ENCODE measurements at places on chromosomes 16 and 17.

DNA sequence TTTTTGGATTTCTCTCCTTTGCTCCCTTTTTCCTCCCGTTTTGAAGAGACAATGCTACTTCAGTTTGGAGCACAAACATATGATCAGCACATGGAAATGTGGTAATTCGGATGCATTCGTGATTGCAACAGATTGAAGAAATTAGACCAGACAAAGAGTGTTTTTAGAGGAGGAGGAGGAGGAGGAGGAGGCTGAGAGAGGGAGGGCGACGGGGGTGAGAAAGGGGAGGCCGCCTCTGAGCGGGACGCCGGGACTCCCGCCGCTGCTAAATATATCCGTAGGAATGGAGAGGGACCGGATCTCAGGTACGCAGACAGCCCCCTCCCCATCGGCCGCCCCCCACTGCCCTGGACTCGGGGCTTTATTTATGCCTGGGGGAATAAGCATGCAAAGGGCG is 179.3 kb downstream of the SEC14L1 start:
- H3K27ac ChIP-seq, result no peak overlapping the region
- peaks cover 75% of the 10 kb centered on the region for H3K4me1 ChIP-seq
- DNase-seq, result no peak
- H3K4me3 ChIP-seq, result peak overlapping the region; percentile 20
- H3K36me3 ChIP-seq, result no peaks in the 10 kb centered on the region

DNA sequence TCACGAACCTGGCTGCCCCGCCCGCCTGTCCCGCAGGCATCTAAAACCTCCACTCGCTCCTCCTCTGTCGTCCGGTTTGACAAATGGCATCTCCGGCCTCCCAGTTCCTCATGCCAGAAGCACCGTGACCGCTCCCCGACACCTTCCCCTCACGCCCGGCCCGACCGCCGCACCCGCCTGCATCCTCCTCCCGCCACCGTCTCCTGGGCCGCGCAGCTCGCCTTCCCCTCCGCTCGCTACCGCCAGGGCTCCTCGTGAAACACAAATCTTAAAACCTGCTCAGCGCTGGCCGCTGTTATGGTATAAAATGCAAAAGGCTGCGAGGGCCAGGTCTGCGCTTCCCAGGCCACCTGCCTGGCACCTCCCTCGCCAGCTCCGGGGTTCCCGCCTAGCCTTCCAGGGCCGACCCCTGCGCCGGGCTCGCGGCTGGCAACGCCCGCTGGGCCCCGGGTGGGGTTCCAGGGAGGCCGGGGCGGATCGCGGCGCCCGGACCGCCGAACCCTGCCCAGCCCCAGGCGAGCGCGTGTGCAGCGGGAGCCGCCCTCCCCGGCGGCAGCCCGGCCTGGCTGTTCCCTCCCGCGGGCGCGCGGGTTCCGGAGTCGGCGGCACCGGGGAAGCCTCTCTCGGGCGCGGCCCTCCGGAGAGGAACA is 488 bp downstream of the SPSB3 start:
- H3K36me3 ChIP-seq, result peaks cover 4% of the 10 kb centered on the region
- peaks cover 27% of the 10 kb centered on the region for H3K4me1 ChIP-seq
- peak; percentile 61 for DNase-seq

DNA sequence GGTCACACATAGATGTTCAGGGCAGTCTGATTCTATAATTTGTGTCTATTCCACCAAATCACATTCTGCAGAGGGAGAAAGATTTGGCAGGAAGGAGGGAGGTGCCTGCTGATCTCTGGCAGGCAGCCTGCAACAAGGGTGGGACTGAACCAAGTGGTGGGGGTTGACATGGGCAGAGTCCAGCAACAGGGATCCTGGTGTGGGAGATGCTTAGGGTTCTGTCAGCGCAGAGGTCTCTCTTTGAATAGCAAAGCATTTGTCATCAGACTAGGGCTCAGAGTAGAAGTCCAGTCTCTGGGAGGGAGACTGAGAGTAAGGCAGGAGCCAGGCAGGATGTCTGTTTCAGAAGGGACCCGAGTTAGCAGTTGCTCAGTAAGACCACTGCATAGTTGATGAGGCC is 94.6 kb downstream of the UTP18 start:
- H3K4me3 ChIP-seq, result no peak overlapping the region
- H3K4me1 ChIP-seq, result no peaks in the 10 kb centered on the region
- no peaks in the 10 kb centered on the region for H3K36me3 ChIP-seq
- H3K27me3 ChIP-seq, result peaks cover 23% of the 10 kb centered on the region

DNA sequence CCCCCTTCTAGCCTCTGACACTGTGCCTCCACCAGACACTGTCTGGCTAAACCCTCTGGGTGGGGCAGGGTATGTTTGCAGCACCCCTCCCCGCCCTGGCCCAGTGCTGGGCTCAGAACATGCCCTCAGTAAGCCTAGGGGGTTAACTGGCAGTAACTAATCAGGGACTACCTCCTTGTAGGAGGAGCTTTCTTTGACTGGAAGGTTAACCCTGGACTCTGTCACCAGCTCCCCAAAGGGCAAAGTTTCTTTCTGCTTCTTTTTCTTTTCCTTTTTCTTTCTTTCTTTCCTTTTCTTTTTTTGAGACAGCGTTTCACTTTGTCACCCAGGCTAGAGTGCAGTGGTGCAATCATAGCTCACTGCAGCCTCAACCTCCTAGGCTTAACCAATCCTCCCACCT is 76.8 kb downstream of the PLXDC1 start:
- peak overlapping the region; percentile 86 for H3K27ac ChIP-seq
- peaks cover 6% of the 10 kb centered on the region for H3K27me3 ChIP-seq

DNA sequence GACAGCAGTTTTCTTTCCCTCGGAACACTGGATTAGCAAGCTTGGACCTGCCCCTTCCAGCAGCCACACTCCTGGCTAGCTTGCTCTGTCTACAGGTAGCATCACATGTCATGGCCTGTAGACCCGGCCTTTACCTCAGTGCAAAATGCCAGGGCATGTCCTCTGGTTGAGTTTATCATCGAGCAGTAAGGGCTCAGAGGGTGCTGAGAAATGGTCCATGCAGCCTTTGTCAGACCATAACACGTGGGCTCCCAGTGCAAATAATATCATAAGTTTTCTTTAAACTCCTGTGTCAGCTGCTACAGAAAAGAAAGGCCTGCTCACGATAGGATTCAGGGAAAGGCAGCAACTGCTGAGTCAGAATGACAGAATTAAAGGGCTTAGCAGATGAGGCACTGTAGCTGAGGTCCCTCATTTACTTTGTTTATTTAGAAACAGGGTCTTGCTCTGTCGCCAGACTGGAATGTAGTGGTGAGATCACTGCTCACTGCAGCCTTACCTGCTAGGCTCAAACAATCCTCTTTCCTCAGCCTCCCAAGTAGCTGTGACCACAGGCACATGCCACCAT is 8.0 kb upstream of the GNA13 start:
- DNase-seq, result no peak
- no peak overlapping the region for H3K4me3 ChIP-seq
- H3K27ac ChIP-seq, result peak overlapping the region; percentile 86
- H3K27me3 ChIP-seq, result peaks cover 12% of the 10 kb centered on the region

GRCh38 chr17:4519361-4519788 is 20.7 kb downstream of the SPNS2 start:
- DNase-seq, result no peak
- H3K27ac ChIP-seq, result no peak overlapping the region
- H3K4me1 ChIP-seq, result peaks cover 70% of the 10 kb centered on the region

DNA sequence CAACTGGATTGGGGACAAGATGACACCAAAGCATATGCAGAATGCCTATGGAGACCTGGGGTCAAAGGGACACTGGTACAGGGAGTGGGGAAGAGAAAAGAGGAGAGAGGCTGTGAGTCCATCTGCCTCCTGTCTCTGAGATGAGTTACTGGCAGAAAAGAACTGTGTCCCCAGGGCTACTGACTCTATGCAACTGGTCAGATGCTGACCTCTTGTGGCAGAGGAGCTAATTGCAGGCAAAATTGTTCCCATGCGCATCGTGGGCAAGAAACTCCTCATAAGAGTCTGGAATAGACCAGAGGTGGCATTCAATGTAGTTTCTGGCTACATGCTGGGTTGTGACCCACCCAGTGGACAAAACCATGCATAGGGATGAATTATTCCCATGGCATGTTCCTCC is 26.1 kb upstream of the MLKL start:
- peak; percentile 35 for DNase-seq
- no peaks in the 10 kb centered on the region for H3K36me3 ChIP-seq
- H3K4me1 ChIP-seq, result peaks cover 27% of the 10 kb centered on the region

DNA sequence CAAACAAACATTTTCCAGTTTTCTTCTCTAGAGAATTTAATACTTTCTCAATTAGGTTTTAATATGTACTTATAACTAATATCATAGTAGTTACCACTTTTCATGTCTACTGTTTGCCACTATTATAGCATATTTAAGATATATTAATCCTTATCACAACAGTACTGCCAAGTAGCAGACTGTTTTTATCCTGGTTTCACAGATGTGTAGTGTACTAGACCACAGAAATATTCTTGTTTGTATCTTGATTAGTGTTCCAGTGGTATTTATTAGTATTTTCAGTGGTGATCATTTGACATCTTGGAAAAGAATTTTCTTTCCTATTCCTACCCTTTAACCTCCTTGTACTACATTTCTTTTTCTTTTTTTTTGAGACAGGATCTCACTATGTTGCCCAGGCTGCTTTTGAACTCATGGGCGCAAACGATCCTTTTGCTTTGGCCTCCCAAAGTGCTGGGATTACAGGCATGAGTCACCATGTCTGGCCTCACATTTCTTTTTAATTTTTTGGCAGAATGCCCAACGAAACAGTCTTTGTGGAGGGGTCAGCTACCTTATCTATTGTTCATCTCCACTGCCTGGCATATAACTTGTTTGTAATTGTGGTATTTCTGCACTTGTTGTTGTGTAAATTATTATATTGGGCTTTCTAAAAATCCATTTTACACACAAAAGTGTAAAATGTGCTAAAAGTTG is 27.2 kb downstream of the MAP2K4 start:
- no peaks in the 10 kb centered on the region for H3K27me3 ChIP-seq
- H3K36me3 ChIP-seq, result peaks cover 5% of the 10 kb centered on the region
- DNase-seq, result no peak
- no peak overlapping the region for H3K4me3 ChIP-seq
